A172 (cell line): ENCODE measurements at places on chromosomes 2 and 18.
A peak's percentile ranks its signal among the peaks of the same experiment; 100 is the strongest.

DNA sequence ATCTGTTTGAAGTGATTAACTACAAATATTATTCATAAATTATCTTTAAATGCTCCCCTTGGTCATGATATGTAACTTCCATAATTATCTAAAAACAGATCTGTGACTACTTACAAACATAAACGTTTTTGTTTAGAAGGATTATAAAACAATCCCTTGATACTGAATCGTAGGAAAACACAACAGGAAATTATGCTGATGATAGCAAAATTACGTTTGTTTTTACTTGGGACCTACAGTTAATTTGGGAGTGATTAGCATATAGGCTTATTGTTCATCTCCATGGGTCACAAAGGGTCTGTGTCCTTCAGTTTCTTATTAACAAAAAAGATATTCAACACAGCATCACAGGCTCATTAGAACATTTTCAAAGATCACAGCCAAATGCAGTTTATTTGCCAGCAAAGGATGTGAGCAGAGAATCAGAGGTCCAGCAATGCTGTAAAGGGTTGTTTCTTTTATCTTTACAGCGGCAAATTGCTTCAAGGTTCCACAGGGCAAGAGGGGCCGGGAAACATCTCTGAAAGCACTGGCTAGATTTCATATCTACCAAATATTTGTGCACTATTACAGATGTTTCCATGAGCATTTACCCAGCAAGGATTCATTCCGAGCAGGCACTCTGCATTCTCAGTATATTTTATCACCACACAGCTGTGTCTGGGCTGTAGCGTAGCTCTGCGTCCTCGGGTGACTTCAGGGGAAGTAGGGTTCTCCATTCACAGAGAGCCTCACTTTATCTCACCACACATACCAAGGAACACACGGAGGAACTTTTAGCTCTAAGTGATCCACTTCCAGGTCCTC, 4.1 kb downstream of the CCDC195 start:
- DNase-seq: no peak

GRCh38 chr2:232260075-232260474, 118.5 kb upstream of the ALPP start:
- DNase-seq: peak; percentile 92

- DNase-seq: peak; percentile 21
These were observed at the start of gene GREB1L for GRCh38 chr18:21242141-21242779. TSS of gene GREB1L (plus strand) at chr18:21242232. CDS start at chr18:21383519, 141,287 bp downstream.

DNA sequence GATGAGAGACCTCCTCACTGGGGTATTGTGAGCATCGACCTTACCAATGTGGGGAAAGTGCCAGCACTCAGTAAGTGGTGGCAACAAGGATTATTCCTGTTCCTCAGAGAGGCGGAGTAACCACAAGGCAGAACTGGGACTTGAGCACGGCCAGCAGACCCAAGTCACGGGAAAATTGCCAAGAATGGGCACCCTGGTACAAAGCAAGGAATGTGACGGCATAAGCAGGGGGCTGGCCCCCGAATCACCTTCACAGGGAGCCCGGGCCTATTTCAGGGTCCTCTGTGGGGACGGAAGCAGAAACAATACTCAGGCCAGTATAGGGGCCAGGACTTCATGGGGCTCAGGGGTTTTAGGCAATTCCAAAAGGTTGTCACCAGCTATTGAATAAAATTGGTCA, 25.4 kb downstream of the CENPA start:
- no peak for DNase-seq

GRCh38 chr2:152658221-152658620, 59.0 kb downstream of the PRPF40A start:
- no peak for DNase-seq

- DNase-seq: no peak
These were observed 54.9 kb upstream of the OTOS start for GRCh38 chr2:240195316-240195861.

GRCh38 chr2:240964704-240965295, 33.6 kb upstream of the SNED1 start:
- no peak for DNase-seq

- no peak for DNase-seq
These were observed 8.6 kb downstream of the PARD6G start for GRCh38 chr18:80238651-80239260.

- peak; percentile 95 for DNase-seq
These were observed 24.9 kb upstream of the RHOB start for GRCh38 chr2:20421988-20422370.

- DNase-seq: peak; percentile 48
These were observed 2.0 kb upstream of the UPP2 start for GRCh38 chr2:158099716-158100115.

GRCh38 chr2:46368401-46368800, 71.2 kb downstream of the EPAS1 start:
- DNase-seq: no peak

GRCh38 chr2:95346738-95347671, 49.9 kb downstream of the KCNIP3 start:
- DNase-seq: no peak

DNA sequence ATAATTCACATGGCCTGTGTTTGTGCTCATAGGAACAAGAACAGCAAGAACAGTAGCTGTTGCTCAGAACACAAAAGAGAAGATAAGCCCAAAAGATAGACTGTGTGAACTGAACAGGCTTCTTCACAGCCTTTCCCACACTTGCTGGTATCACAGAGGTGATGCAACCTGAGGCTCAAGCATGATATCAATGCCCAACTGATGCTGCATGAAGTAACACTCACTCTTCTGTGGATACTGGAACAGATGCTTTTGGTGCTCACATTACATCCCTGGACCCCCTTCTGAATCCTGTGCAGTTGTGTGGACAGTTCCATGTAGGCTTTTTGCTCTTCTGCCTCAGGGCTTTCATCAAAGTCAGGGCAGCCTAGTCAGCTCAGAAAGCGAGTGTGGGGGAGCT, 88.4 kb upstream of the RND3 start:
- no peak for DNase-seq

DNA sequence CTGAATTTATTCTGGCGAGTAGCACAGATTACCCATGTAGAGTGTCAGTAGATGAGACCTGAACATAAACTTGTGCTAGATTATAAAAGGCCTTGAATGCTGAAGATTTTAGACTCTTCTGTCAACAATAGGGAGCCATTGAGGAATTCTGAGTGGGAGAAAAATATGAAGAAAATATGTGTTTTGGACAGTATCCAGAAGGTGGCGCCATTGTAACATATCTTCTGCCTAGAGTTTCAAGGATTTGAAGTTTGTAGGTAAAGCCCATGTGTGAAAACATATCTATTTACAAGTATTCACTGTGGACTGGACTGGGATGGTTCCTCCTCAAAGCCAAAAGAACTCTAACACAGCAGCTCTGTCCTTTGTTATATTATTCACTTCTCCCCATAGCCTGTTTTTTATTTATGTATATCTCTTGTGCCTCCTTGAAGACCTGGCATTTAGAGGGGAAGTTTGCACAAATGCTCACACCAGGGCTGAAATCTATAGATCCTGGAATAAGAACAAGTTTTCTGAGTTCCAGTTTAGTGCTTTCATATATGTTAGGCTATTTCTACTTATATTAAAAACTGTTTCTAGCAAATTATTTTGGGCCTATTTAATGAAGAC, 124.9 kb downstream of the RDH14 start:
- DNase-seq: peak; percentile 70

- no peak for DNase-seq
These were observed 141.8 kb downstream of the SMAD2 start for GRCh38 chr18:47788621-47789020.

- DNase-seq: peak; percentile 97
These were observed 11.6 kb upstream of the BOK start for GRCh38 chr2:241546771-241547498.

DNA sequence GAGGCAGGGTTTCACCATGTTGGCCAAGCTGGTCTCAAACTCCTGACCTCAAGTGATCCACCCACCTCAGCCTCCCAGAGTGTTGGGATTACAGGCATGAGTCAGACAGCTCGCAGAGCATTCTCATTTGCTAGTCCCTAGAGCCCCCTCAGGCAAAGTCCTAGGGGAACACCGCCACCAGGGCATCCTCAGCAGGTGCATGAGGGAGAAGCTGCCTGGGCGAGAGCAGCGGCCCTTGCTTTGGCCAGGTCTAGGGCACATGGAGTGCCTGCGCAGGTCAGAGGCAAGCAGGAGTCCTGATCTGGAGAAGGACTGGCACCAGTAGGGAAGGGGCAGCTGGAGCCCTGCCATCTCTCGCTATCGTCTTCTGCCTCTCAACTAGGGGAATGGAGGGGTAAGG, 32.4 kb downstream of the NGEF start:
- peak; percentile 55 for DNase-seq

- peak; percentile 29 for DNase-seq
These were observed 88.0 kb downstream of the HNRNPLL start for GRCh38 chr2:38514603-38515154.

- no peak for DNase-seq
These were observed 15.1 kb upstream of the KCNE4 start for GRCh38 chr2:223036790-223037444.

DNA sequence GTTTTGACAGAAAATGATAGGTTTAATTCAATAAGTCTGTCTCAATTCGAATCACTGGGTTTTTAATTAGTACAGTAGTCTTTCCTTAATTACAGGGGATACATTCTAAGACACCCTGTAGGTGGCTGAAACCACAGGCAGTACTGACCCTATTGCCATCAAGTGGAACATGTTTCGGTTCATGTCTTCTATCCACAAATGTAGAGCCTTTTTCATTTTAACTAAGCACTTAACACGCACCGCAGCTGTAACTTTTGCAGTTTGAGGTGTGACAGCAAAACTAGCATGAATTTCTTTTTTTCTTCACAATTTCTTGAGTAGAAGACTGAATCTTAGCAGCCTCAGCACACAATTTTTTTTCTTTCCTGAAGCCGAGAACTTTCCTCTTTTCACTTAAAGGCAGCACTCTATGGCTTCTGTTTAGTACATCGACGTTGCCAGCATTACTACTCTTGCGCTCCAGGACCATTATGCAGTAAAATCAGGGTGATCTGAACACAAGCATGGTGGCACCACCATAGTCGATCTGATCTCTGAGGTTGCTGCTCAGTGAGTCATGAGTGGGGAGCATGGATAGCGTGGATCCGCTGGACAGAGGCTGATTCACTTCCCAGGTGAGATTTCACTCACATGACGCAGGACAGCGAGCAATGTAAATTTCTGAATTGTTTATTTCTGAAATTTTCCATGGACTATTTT, 805.1 kb downstream of the RNF144A start:
- DNase-seq: no peak

GRCh38 chr2:120867290-120868241, 131.9 kb downstream of the GLI2 start:
- peak; percentile 76 for DNase-seq

- no peak for DNase-seq
These were observed 90.4 kb downstream of the MTCL1 start for GRCh38 chr18:8795586-8796325.

DNA sequence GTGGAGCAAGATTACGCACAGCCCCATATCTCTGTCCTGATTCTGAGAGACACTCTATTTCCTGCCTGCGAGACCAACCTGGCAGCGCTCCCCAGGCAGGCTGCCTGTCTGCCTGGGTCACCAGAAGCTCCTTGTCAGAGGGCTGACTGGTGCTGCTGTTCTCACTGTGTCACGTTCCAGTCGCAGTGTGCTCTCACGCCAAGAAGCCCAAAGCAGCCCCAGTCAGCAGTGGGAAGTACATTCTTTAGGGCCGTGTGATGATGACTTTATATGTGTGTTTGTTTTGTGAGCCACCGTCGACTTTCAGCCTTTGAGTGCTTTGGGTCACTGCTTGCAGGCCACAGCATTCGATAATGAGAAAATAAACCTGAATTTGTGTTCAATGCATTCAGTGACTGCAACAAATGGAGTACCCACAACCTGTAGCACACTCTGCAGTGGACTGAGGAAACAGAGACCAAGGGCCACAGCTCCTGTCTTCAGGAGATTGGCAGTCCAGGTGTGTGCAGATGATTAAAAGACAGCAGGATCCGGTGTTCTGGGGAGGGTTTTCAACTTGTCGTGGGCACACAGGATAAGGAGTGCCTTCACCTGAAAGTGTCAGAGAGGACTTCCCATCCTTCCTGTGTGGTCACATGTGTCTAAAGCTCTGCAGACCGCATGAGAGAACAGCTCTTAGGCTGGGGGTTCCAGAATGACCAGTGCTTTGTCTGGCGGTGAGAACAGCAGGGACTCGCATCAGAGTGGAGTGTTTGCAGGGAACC, 4.8 kb downstream of the TNFRSF11A start:
- DNase-seq: peak; percentile 53

DNA sequence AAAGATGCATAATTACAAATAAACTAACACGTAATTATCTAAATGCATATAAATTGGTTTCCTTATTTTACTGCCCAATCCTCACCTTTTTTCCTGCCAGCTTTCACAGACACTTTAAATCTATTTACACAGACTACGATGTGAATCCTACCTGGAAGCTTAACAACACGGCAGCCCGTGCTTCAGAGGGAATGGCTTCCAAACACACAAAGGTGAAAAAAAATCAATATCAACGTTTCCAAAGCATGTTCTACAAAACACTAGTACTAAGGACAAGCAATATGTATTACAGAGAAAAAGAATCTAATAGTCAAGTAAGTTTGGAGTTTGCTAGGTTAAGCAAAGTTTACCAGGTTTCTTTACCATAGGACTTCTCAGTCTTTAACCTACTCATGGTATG, 4.4 kb downstream of the MAP4K3 start:
- no peak for DNase-seq

GRCh38 chr2:37707393-37707792, 36.0 kb upstream of the CDC42EP3 start:
- DNase-seq: no peak

DNA sequence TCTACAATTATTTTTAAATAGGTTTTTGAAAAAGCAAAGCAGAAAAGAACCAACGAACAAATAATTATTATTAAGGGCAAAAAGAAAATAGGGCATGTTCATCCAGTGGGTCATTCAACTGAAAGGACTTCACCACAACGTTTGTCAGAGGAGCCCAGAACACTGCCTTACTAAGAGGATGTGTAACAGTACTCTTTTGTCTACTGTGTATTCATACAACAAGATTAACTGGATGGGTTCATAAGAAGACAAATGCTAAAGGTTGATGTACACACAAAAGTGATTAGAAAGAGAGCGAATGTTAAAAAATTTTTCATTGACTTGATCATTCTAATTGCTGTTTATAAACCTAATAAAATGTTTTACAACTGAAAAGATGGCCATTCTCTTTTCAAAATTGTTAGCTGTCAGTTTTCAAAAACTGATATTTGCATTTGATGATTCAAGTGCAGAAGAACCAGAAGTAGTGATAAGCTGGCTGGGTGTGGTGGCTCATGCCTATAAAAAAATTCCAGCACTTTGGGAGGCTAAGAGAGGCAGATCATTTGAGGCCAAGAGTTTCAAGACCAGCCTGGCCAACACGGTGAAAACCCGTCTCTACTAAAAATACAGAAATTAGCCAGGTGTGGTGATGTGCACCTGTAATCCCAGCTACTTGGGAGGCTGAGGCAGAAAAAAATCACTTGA, 33.1 kb downstream of the MGAT4A start:
- no peak for DNase-seq

DNA sequence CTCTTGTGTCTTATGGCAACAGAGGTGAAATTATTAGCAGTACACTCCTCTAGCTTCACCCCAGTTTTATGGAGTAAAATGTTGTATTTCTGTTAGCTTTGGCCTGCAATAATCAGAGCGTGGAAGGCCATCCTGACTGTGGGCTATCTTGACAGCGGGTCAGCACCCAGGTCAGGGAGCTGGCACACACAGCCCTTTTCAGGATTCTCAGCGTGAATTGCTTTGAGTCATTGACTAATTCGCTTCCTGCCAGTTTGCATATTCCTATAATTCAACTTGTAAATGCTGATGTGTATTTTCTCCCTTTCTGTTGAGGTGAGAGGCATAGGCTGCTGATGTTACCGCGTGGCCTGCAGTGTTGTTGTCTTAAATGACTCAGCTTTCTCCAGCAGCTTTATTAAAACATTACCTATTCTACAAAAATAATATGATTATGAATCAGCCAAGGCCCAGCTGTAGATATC, 109.6 kb upstream of the EML6 start:
- peak; percentile 89 for DNase-seq
